ENCODE measurements at places on chromosomes 5 and 9. TPM values are rescaled to one million over a fixed set of nuclear protein-coding genes. Genes with fewer than 3 reads are reported as not detected.

The C7 gene
- total RNA-seq: 0.54 TPM

The AHRR gene
- total RNA-seq: 17.2 TPM

The RNF38 gene
- 29.8 TPM for total RNA-seq

- DNase-seq: no peak
Observed at GRCh38 chr9:2285416-2286332, 270.5 kb downstream of the SMARCA2 start.

DNA sequence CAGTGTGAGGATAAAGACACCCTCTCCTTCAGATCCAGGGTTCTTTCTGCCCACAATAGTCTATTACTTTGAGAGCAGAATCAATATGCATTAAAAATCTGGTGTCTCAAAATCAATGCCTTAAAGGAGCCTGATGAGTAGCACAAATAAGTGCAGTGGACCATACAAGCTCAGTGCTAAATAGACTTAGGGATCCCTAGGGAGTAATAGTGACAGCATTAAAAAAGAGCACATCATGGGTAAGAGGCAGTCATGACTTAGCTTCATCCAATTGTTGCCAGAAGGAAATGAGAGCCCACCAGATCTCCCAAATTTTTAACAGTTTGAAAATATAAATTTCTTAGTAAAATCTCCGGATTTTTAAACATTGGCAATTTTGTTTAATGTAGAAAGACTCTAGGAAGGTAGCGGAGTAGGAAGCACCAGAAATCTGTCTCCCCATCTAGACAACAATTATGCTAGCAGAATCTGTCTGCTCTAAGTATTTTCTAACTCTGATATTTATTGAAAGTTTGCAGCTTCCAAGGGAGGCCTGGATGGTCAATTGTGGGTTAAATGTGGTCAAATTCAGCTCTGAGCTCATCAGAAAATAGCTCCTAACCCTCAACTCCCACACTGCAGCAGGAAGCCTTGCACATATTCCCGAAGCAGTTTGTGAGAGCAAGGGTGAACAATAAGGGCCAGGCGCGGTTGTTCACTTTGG, 443.9 kb downstream of the TLE1 start:
- DNase-seq: no peak

DNA sequence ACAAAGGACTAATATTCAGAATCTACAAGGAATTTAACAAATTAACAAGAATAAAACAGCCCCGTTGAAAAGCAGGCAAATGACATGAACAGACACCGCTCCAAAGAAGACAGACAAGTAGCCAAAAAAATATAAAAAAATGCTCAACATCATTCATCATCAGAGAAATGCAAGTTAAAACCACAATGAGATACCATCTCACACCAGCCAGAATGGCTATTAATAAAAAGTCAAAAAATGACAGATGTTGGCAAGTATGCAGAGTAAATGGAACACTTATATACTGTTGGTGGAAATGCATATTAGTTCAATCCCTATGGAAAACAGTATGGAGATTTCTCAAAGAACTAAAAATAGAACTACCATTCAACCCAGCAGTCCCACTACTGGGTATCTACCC, 302.7 kb upstream of the RGMB start:
- no peak for DNase-seq

GRCh38 chr9:134252084-134252830, 74.0 kb upstream of the RXRA start:
- no peak for DNase-seq

- no peak for DNase-seq
Observed at GRCh38 chr5:125042261-125042890, 295.9 kb upstream of the ZNF608 start.

DNA sequence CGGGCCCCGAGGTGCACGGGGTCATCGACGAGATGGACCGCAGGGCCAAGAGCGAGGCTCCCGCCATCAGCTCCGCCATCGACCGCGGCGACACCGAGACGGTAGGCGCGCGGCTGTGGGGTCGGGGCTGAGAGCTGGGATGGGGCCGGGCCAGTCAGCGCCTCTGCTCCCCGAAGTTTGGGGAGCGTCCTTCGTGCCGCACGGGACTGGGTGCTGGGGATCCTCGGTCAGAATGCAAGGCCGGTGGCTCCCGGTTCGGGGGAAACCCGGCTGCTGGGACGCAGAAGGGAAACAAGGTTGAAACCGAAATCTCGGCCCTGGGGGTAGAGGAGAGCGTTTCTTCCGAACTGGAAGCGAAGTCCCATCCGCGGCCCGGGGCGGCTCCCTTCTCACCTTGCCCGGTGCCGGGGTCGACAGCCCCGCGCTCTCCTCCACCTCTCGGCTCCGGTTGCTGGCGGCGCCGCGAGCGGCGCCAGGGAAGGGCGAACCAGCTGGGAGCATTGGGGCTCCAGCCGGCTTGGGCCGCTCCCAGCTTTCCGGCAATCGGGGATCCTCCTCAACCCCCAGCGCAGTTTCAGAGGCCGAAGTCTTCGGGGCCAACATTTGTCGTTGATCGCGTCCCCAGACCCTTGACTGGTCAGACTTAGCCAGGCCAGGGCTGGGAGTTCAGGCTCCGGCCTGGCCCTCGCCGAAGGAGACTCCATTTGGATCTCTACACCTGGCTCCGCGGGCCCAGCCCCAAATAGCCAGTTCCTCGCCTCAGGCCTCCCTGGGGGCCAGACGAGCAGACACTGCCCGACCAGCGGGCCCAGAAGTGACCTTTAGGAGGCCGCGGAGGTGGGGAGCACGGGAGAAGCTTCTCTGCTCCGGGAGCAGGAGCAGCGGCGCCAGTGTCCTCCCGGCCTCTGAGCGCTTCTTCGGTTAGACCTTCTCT, 1.1 kb downstream of the LHX2 start:
- DNase-seq: no peak

- no peak for DNase-seq
Observed at GRCh38 chr9:118643118-118643517, 726.1 kb downstream of the BRINP1 start.

GRCh38 chr5:132086277-132086794, 12.7 kb downstream of the CSF2 start:
- no peak for DNase-seq

Data from activated T-cell treated with anti-CD3 and anti-CD28 coated beads, Interleukin-2, amount 50 U/mL, for 4 hours (primary cell).